ENCODE measurements at places on chromosomes 2 and 18.

DNA sequence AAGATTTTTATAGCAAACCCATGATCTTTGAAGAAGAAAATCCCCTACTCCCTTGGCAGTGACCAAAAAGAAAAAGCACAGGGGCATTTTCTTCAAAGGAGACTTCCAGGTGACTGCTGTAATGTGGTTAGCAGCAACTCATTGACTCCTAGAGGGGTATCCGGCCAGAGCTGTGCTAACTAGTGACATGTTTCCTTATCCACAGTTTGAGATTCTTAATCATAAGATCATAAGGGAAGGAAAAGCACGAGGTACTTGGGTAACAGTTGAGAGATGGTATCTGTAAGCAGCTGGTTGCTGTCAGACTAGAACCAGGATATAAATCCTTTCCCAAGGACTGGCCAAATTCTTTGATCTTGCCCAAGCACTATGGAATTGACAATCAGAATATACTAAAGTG, 124.7 kb downstream of the MREG start:
- no peak for DNase-seq

DNA sequence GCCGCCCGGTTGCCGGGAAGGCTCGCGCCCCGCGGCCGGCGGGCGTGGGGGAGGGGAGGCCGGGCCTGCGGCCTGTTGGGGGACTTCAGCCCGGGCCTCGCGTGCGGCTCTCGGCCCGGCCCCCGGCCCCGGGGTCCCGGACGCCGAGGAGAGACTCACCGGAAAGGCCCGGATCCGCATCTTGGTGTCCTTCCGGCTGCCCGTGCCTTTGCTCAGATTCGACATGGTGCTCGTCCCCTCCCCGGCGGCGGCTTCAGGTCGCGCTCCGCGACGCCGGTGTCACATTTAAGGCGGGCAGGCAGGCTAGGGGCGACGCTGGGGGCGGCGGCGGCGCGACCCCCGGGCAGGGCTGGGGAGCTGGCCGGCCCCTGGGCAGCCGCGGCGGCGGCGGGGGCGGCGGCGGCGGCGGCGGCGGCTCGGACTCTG, 365 bp downstream of the CUL3 start:
- DNase-seq, result peak; percentile 35

DNA sequence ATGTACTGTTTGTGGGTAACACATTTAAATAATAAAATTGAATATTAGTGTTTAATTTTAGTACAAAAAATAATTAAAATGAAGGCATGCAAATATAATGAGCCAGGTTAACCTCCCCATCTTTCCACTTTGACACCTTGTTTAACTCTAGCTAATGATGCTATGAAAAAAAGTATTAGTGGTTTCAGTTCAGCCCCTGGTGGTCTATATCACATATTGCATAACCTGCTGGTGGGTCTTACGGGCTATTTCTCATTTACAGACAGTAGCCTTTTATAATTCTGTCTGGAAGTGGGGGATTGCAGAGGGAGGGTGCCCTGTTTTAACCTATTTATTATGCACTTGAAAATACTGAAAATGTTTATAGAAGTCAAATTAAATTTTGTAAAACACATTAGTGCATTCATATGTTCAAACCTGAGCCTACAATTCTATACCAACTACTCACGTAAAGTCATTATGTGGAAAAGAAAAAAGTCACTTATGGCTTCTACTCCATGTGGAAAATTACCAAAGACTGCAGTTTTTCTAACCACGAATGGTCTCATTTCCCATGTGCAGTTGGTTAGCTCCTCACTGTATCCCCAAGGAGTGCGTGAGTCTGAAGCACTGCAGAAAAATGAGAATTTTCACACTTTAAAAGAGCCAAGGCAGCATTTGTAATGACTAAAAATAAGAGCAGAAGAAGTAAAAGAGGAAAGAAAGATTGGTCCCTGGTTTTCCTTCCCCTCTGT, 381.0 kb downstream of the MTX2 start:
- no peak for DNase-seq

DNA sequence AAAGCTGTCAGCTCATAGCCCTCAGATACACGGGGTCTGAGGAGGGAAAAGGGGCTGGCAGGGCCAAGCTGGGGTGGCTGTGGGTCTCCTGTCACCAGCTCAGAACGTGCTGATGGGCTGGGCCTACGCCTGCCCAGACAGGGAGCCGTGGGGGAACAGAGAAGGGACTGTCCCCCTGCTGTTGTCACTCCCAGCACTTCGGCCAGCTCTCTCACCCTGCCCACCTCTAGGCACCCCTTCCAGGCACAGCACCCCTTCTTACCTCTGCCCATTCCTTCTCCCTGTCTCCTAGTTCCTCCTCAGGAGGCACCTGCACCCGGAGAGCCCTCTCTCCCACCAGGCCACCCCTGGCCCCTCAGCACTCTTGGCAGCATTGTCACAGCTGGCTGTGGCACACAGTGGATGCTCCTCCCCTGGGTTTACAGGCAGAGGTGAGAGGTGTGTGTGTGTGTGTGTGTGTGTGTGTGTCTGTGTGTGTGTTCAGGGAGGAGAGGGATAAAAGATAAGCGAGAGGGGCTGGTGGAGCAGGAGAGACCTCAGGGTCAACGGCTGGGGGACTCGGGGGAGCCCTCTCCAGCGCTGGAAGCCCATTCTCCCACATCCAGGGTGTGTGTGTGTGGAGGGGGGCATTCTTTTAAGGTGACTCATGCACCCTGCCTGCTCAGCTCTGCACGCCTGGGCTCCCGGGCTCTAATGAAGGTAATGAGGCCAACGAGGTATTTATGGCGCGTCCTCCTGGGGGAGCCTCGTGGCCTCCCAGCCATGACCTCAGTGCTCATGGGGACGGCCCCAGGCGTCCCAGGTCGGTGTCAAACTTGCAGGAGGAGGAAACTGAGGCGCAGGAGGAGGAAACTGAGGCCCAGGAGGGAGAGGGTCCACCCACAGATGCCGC, 66.1 kb upstream of the SMAD7 start:
- DNase-seq, result no peak

DNA sequence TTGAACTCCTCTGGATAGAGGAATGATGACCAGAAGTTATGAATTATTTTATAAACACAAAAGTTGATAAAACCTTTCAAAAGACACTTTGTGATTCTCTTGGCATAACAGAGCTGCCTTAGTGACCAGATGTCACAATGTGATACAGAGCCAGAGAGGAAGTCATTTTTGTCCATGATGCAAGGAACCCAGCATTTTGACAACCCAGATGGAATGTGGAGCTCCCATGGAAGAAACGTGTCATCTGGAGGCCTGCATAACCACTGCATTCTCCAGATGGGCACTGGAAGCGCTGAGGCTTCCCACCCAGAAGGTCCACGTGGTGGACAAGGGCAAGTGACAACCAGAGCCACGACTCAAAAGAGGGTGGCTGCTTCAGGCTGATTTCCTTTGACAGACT, 30.1 kb downstream of the HRH4 start:
- DNase-seq, result no peak

GRCh38 chr18:811892-812375, at the start of gene YES1:
YES1 (minus strand) TSS chr18:812242; CDS start chr18:756827, 55,415 bp downstream.
- DNase-seq, result peak; percentile 45

- DNase-seq, result no peak
Measured at GRCh38 chr18:74512321-74513053, 16.3 kb downstream of the CNDP2 start.

GRCh38 chr18:3400567-3401296, 49.2 kb upstream of the TGIF1 start:
- DNase-seq, result no peak

- DNase-seq, result no peak
Measured at GRCh38 chr18:48766026-48766425, 184.7 kb downstream of the SMAD7 start.

DNA sequence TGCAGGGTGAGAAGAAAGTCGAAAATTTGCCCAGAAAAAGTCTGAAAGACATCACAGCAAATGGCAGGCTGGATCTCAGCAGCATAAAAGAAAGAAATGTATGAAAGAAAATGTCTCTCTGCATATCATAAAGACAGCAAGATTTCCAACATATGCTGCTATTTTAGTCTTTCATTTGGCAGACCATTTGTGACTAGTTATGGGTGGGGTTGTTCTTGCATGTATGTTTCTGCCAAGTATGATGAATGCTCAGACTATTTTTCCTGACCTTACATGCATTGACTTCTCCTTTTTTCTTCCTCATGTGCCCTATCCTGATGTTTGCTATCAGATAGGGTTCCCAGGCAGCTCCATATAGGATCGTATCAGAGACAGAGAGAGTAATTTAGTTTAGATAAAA, 58.5 kb upstream of the PARD3B start:
- DNase-seq, result no peak

GRCh38 chr2:238640486-238640885, 207.4 kb upstream of the TWIST2 start:
- DNase-seq, result no peak

DNA sequence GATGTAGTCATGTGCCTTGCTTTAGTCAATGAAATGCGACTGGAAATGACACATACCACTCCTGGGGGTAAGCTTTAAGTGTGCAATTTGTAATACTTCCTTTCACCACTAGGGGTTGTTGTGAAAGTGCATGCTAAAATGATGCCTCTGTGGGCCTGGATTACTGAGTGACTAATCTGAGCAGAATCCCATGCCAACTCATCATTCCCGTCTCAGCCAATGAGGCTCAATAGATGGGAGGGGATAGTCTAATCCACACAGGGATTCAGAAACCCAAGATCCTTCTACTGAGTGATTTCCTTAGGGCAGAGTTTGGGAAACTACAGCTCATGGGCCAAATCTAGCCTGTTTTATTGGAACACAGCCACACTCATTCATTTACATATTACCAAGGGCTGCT, 54.0 kb downstream of the HRH4 start:
- DNase-seq, result no peak

DNA sequence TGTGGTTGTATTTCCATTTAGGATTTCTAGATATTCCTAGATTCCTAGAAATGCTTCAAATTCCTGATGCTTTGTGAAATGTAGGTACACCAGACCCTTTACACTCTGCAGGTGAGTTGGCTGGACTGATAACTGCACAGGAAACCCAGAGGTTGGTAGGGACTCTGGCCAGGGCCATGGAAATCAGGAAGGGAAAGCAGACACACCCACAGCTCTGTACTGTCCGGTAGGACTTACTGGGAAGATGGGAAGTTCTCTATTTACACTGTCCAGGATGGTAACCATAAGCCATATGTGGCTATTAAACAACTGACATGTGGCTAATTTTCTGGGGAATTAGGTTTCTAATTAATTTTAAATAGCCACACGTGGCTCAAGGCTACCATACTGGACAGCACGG, 31.4 kb downstream of the NEMP2 start:
- DNase-seq, result no peak

DNA sequence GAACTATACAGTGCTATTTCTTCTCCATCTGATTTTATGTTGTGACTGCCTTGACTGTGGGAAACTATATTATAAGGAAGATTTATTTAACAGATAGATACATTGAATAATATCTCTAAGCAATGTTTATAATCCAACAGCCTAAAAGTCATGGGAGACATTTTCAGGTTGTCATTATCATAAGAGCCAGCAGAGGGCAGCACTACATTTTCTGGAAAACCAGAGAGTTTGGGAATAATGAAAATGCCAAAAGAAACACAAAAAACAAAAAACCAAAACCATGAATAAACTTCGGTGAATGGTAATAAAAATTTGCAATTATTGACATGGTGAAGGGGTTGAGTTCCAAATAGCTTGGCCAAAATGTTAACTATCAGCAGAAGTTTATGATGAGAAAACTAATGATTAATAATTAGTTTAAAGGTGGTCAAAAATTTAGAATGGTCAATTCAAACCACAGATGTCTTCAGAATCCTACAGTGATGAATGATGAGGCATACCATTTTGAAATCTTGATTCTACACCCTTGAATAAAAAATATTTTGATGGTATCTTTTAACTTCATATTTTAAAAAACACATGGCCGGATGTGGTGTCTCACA, 4.7 kb downstream of the EEF1B2 start:
- DNase-seq, result no peak

DNA sequence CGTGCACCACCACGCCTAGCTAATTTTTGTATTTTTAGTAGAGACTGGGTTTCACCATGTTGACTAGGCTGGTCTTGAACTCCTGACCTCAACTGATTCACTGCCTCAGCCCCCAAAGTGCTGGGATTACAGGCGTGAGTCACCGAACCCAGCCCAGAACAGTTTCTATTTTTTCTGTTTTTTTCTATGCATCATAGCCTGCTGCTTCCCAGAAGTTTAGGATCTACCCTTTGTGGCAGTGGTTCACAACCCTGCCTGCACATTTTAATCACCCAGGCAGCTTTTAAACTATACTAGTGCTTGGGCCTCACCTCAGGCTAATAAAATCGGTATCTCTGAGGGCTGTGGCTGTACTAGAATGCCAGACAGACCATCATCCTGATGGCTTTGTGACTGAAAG, 39.7 kb upstream of the SOCS6 start:
- DNase-seq, result no peak

- no peak for DNase-seq
Measured at GRCh38 chr18:23887493-23887892, 127.1 kb upstream of the TTC39C start.
